NB4 (cell line): ENCODE measurements at places on chromosomes 5 and 9.
A peak's percentile ranks its signal among the peaks of the same experiment; 100 is the strongest.

- no peak for DNase-seq
Measured at GRCh38 chr9:80811003-80811402, 878.3 kb downstream of the TLE1 start.

DNA sequence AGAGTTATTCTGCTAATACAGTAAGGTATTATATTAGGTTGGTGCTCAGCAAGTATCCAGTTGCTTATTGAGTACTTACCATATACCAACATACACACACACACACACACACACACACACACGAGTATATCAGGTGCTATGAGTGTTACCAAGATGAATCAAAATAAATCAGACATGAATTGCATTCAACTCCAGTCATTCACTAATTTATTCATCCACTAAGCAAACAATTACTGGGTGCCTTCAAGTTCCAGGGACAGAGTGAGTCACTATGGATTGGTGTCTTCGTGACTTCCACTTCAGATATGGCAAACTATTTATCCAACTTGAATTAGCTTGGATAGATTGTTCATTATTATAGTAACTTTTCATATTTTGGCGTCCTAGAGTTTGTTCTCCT, 140.7 kb upstream of the SLC44A1 start:
- DNase-seq = no peak

- DNase-seq = no peak
Measured at GRCh38 chr5:143642791-143643190, 169.2 kb upstream of the HMHB1 start.

GRCh38 chr5:104533498-104533897, 970.9 kb upstream of the NUDT12 start:
- DNase-seq = no peak

DNA sequence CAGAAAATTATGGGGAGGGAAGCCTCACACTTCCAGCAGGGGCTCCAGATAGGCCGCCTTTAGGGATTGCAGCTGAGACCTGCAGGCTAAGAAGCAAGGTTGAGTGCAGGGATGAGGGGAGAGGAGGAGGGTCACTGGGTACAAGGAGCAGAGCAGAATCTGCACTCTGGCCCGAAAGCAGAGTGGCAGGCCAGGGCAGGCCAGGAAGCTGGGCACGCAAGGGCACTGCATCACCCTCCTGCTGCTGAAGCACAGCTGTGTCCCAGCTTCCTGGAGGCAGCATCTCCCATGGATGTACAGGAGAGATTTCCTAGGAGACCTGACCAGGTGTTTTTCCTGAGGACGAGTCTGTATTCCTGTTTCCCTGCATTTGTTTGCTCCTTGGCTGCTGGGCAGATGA, 92.1 kb downstream of the SYK start:
- no peak for DNase-seq

GRCh38 chr5:15510831-15511230, 10.9 kb downstream of the FBXL7 start:
- no peak for DNase-seq

GRCh38 chr5:158884827-158885518, 214.7 kb downstream of the EBF1 start:
- DNase-seq = no peak

DNA sequence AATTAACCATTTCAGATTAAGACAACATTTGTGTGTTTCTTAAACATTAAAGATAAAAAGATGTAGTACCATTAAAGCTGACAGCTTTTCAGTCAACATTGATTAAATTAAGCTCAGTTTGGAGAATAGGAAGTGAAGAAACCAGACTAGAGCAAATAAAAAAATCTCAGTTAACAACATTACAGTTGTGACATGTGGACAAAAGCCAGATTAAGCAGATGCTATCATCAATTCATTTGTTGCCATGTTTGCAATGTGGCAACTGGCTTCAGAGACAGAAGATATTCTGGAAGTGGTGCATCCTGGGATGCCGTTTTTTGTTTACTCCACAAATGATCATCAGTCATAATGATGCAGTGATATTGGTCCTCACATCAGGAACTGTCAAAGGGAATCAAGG, 70.3 kb upstream of the CNTLN start:
- DNase-seq = no peak

GRCh38 chr9:81565609-81566008, 123.7 kb downstream of the TLE1 start:
- DNase-seq = no peak

DNA sequence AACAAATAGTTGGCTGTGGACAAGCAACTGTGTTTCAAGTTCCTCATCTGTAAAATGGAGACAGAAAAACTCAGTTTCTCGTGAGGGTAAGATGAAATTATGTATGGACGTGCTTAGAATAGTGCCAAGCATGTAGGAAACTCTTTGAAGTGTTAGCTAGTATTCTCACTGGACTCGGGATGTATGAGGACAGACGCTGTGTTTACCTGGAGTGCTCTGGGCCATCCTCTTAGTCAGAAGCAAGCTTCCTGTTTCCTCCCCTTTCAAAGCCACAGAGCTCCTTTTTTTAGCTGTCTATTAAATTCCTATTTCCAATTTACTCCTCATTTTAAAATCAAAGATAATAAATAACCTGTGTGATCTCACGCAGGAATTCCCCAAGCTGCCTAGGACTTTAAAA, 23.8 kb upstream of the IQGAP2 start:
- peak; percentile 45 for DNase-seq

DNA sequence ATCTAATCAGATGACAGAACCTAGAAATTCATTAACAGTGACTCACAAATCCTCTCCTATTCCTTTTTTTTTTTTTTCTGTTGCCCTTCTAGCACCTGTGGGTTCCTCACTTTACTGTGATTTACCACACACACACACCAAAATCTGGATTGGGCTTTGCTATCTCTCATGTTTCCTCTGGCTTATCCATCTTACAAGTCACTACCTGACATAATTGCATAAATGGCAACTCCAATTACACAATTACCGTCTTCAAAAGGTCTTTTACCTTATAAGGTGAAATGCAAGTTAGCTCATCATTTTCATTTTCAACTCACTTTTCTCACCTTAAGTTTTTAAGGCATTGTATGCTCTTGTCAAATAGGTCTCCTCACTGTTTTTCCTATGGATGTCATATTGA, 426.3 kb upstream of the MEF2C start:
- DNase-seq = no peak

GRCh38 chr5:155268770-155269425, 255.3 kb downstream of the KIF4B start:
- DNase-seq = no peak

DNA sequence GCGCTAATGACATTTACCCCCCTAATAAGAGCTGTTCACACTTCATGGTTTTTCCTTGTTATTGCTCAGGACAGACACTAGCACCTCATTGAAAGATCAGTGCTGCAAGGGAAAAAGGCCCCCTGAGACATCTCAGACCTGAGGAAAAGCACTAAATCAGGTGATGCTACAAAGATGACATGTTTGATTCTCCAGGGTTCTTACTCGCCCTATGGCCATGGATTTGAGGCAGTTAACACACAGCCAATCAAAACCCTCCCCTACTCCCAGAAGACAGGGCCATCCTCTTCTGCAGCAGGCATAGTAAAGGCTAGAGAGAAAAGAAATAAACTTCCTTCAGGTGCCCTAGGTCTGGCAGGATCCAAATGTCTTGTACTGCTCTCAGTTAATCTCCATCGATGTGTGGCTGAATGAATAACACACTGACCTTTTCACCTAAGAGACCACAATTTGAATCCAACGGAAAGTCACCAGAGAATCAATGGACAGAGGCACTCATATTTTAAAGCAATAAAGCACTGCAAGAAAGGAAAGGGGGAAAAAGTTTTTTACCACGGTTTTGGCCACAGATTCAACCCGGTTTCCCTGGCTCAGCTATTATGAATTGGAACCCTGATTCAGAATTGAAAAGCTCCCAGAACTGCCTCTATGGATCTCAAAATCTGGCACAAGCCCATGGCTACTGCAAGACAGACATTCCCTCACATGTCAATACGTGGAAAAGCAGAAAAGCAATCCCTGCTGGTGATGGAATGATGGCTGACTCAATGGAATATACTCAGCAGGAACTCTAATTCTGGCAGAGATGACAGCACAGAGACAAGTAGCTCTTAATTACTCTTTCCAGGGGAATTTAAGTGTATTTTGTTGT, 329.5 kb downstream of the BNC2 start:
- DNase-seq = no peak
